NCI-H1048 (cell line): ENCODE measurements at places on chromosomes 16 and 17.
A peak's percentile ranks its signal among the peaks of the same experiment; 100 is the strongest.

DNA sequence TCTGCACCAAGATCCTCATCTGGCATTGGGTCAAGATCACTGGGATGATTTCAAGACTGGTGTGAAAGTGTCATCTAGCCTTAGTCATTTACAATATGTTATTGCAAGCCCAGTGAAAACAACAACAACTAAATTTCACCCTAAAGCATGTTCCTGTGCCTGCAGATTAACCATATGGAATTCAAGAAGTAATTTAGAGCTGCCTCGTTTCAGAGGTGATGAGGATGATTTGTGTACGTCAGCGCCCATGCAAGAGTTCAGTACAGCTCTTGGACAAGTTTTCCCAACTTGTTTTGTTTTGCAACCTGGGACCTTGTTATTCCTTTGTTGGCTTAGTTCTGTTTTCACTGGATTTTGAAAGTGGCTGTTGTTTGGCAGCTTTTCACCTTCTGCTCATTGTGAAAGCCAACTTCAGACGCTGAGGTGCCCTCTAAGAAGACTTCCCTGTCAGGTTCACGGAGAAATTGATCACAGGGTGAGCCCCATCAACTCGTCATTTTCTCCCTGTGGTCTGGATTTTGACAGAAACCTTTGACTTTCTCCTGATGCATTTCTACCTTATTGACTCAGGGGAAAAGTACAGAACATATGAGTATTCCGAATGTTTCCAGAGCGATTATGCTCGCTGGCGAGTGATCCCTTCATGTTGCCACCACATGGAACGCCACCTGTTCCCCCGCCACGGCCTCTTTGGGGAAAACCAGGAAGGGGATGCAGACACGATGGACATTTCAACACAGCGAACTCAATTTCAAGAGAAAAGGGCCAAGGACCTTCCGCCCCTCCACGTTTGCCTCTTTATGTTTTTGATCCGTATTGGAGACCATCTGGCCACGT is 85.6 kb downstream of the FOXL1 start:
- no peak for DNase-seq

DNA sequence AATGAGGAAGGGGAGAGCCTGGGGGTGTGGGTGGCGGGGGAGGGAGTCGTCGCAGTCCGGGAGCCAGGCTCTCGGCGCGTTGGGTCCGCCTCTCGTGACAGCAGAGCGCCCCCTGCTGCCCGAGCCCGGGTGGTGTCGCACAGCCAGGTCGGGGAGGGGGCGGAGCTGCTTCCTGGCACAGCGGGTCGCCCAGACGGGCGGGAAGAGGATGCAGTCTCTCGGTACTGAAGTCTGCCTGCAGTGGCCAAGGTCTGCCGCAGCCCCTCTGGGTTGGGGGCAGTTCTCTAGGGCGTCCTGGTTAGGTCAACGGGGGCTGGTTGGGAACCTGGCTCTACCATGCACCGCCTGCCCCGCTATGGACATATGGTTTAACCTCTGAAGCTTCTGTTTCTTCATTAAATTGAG is 38.2 kb upstream of the CCDC182 start:
- peak; percentile 76 for DNase-seq

- no peak for DNase-seq
Measured at GRCh38 chr17:61970030-61970429, 42.2 kb upstream of the INTS2 start.

- DNase-seq, result no peak
Measured at GRCh38 chr17:10120109-10120485, 78.3 kb downstream of the GAS7 start.

DNA sequence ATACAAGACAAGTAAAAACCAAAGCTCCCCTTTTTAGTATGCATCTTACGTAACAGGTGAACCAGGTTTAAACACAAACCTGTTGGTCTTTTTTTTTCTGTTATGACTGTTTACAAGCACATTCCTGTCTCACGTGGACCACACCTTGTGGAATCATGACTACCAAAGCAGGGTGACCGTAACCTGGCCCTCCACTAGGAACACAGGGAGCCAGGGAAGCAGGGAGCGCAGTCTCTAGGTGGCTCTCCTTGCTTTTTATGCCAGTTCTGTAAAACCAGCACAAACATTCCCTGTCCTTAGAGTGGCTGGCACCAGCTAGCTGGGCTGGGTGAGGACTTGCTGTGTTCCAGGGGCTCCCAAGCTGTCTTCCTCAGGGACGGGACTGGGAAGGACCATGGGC is 44.1 kb downstream of the DDX19A start:
- no peak for DNase-seq
